NCI-H1694 (cell line): ENCODE measurements at places on chromosomes 16 and 17.

DNA sequence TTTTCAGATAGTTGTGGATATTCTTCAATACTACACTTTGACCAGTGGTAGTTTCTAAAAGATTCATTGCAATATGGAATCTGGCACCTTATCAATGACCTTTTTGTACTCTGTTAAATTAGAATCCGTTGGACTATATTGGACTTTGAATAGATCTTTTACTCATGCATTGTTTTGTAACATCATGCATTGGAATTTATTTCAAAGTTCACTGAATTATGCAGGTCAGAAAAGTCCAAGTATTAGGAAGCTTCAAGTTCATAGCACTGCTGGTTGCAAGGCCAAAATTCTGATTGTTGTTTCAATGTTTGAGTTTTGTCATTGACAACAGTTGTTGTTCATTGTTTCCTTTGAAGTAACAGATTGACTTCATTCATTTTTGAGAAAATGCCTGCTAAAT lies 7.9 kb upstream of the DHRS11 start:
- DNase-seq = no peak

DNA sequence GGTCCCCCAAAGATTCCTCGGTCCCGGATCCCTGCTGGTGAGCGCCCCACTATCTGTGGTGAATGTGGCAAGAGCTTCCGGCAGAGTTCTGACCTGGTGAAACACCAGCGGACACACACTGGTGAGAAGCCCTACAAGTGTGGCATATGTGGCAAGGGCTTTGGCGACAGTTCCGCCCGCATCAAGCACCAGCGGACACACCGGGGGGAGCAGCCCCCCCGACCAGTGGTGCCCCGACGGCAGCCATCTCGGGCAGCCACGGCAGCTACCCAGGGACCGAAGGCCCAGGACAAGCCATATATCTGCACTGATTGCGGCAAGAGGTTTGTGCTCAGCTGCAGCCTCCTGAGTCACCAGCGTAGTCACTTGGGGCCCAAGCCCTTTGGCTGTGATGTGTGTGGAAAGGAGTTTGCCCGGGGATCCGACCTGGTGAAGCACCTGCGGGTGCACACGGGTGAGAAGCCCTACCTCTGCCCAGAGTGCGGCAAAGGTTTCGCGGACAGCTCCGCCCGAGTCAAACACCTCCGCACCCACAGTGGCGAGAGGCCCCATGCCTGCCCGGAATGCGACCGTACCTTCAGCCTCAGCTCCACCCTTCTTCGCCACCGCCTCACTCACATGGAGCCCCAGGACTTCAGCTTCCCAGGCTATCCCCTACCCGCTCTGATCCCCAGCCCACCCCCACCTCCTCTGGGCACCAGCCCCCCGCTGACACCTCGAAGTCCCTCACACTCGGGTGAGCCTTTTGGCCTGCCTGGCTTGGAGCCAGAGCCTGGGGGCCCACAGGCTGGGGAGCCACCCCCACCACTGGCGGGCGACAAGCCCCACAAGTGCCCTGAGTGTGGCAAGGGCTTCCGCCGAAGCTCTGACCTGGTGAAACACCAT lies 2.8 kb downstream of the ZNF48 start:
- DNase-seq = no peak

GRCh38 chr16:31880322-31880979 lies 6.8 kb downstream of the ZNF267 start:
- DNase-seq = no peak

DNA sequence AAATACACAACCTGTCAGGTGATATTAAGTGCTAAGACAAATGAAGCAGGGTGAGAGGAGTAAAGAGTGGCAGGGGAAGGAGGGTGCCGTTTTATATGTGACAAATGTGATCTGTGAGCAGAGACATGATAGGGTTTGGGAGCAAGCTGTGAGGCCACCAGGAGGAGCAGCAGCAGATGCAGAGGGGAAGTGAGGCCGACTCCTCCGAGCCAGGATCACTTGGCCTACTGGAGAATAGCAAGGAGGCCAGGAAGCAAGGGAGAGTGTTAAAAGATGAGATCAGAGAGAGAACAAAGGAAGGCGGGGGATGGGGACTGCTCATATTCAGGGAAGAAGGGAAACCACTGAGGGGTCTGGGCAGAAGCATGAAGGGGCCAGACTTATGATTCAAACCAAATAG lies 129.4 kb downstream of the TANGO6 start:
- DNase-seq = peak; percentile 17

- no peak for DNase-seq
Observed at GRCh38 chr16:80804056-80804525, 307 bp downstream of the CDYL2 start.
